Effector memory CD4-positive, alpha-beta T cell (primary cell): ENCODE measurements at places on chromosomes 3 and 15.
A peak's percentile ranks its signal among the peaks of the same experiment; 100 is the strongest.

GRCh38 chr15:90907838-90908507, 4.9 kb downstream of the MAN2A2 start:
- DNase-seq, result no peak

DNA sequence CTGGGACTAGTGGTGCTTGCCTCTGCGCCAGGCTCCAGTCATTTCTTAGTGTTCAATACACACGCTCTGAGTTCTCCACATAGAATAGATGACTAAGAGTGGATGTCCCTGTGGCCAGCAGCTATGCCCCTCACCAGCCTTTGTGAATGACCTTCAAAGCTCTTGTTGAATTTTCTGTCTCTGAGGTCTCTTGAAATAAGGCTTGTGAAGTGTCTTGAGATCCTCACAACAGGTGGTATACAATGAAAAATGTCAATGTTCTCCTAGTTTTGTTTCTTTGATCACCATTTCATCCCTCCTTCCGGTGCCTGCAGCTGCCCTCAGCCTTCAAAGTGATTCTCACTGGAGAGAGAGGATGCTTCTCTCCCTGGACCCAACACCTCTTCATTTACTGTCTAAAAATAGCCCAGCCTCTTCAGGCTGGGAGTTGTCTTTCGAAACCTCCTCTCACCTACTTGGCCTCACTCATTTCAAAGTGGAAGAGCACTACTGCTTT, 5.4 kb downstream of the MAPKBP1 start:
- DNase-seq, result no peak

DNA sequence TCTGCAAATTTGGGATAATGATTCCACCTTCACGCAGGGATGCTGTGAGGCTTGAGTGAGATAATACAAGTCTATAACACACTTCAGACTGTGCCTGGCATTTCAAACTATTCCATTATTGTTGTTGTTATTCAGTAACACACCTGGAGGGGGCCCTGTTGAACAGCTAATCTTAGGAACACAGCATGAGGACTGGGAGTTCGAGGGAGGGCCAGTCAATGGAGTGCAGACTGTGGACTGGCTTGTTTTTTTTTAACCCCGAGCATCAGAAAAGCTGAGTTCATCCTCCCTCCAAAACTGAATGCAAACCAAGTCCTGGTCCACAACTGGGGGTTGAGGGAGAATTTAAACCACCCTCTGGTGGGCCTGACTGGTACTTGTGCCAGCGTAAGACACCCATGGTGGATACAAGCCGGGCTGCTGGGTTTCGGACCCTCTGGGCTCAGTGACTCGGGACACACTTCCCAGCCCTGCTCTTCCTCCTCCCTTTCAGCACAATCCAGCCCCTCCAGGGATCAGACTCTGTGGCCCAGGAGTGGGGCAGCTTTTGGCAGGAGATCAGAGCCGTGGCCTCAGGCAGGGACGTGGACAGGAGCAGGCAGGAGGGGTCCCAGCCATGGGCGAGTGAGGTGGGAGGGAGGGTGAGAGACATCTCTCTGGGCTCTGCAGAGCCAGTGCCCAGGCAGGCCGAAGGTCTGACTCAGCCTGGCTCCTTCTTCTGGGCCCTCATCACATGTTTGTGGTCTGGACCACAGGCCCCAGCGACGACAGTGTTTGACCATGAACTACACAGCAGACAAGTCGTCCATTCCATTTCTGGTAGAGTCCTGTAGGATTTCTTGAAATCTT, 36.3 kb upstream of the MEX3B start:
- no peak for DNase-seq

- no peak for DNase-seq
Measured at GRCh38 chr15:90271459-90272166, 6.1 kb downstream of the NGRN start.

GRCh38 chr3:64332459-64333350, 107.4 kb upstream of the PRICKLE2 start:
- DNase-seq, result no peak

- no peak for DNase-seq
Measured at GRCh38 chr15:77556622-77557021, 76.1 kb downstream of the LINGO1 start.

GRCh38 chr3:132315851-132316250, 1.4 kb upstream of the ACP3 start:
- no peak for DNase-seq

GRCh38 chr3:166191411-166191810, 354.2 kb upstream of the BCHE start:
- no peak for DNase-seq

GRCh38 chr3:169665264-169666075, 2.0 kb upstream of the MECOM start:
- DNase-seq, result no peak

GRCh38 chr3:161372321-161373260, 1.3 kb upstream of the SPTSSB start:
- no peak for DNase-seq

GRCh38 chr3:9809615-9810432, at the start of gene TTLL3:
TSS of gene TTLL3 (plus strand) at chr3:9810262. CDS start at chr3:9810662, 400 bp downstream.
- DNase-seq, result peak; percentile 16

DNA sequence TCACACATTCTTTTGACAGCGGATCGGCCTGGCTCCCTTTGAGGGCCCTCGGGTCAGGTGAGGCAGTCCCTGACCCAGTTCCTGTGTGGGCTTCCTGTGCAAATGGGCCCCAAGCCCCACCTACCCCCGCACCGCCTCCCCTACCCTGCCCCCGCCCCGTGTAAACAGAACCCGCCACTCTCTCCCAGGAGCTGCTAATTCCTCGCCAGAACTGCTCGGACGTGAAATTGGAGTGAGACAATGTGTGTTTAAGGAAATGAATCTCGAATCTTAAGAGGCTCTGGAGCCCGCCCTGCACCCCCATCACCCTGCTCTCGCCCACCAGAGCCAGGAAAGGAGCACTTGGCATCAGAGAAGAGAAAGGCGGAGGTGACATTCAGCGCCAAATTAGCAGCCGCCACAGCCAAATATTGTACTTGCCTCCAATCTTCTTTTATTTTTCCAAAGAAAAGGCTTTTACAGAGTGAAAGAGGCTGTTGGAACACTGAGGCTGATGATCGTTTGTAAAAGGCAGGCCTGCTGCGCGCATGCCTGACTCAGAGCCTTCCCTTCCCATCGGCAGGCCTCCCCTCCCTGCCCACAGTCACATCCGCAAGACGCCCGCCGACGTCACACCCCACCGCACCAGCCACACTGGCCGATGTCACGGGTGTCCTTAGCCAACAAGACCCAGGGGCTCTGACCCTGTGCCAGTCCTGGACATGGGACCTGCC, 53.1 kb downstream of the CACNA2D2 start:
- peak; percentile 20 for DNase-seq

DNA sequence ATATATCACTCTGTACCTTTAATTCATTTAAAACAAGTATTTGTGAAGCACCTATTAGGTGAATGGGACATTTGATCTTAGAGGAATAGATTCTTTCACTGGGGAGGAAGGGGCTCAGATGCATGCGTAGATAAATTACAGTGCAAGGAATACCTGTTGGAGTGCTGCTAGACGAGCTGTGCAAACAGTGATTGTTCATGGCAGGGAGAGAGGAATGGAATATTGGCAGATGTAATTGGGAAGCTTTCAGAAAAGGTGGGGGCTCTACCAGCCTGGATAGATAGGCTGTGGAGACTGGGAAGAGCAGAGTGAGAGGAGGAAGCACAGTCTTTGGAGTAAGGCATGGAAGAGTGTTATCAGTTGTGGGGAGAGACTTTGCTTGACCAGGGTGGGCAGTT, 116.8 kb downstream of the AKAP13 start:
- DNase-seq, result no peak

DNA sequence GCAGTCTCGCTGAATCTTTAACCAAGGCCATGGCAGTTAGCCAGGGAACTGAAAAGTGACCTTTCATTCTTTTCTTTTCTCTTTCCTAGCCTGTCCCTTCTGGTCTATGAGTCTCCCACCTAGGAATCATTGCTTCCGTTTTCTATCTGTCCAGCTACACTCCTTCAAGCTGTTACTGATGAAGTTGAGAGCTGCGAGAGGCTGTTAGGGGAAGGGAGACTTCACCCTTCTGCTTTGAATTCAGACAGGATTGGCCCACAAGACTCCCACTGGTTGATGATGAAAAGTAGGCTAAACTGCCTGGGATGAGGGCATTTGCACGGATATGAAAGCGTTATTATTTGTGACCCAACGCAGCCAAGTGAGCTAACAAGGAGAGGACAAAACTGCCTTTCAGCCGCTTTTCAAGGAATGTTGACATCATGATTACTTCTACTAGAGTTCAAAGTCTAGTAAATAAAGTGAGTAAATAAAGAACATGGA, 30.2 kb downstream of the EIF4E3 start:
- no peak for DNase-seq

DNA sequence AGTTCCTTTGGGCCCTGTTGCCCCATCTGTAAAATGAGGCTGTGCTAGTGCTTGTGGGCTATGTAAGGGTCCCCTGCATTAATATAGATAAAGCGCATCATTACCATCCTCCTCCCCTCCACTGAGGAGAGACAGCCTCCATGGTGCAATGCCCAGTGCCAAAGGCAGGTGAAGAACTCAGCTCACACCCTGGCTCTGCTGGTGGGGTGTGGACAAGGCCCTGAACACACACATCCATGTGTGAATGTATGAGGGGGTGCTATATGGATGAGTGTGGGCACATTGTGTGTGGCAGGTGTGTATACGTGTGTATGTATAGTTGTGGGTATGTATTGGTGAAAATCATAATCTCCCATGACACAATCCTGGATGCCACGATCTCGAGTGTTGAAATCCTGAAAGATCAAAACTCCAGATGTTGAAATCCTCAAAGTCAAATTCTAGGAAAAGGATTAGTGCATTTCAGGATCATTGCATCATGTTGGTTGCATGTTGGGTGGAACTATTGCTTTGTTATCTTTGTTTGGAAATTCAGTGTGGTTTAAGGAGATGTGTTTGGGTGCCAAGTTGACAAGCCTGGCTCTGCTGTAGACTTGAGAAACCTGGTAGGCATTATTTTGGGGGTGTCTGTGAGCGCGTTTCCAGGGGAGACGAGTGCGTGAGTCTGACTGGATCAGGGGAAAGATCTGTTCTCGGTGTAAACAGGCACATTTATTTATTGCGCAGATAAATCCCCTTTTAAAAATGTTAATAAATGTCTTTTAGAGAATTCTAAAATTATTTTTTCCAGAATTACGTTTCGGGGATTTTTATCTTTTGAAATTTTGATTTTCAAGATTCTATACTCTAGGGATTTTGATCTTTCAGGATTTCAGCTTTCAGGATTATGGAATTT, 42.0 kb upstream of the SEC61A1 start:
- no peak for DNase-seq

DNA sequence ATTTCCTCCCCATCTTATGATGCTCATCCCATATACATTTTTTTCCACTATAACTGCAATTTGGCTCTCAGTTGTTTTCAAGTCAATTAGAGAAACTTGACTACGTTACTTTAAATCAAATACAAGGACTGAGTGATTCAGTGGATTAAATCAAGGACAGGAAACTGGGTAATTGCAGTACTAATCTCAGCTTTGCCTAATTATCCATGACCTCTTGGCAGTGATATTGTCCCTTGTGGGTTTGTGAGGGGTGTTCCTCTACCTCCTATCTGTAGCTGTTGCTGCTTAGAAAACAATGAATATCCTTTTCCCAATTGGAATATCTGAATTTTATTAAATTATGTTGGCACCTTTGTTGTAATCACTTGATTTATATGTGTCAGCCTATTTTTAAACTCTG, 79.4 kb downstream of the ZPLD1 start:
- DNase-seq, result no peak

DNA sequence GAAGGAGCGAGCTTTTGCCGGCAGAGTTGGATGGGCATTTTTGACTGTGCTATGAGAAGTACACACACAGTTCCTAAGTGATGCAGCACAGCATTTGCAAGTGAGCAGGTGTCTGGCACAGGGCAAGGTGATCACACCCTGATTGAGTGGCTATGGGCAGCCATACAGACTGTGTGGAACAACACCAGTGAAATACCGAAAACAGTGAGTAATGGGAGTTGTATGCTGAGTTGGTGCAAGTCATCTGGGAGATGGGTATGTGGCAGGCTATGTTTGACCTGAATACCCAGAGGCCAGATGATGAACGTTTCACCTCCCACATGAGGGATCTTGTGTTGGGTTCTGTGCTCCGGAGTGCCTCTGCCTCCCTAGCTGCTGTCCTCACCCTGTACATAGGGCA, 53.5 kb upstream of the TIPARP start:
- DNase-seq, result no peak

- DNase-seq, result peak; percentile 35
Measured at GRCh38 chr15:70535071-70535954, 228.0 kb downstream of the UACA start.

DNA sequence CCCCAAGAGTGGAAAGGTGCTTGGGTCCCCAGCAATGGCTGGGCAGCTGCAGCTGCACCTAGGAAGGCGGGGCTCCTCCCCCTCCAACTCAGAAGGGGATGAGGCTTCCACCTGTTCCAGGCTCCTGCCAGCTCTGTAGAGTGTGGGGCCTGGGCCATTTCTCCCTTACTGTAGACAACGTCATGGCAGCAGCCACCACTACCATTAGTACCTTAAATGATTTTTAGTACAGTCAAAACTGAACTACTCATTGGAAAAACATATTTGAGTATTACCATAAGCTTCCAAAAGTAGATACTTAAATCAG, 1274.2 kb upstream of the GBE1 start:
- no peak for DNase-seq

GRCh38 chr3:187186375-187186774, 10.9 kb upstream of the RTP1 start:
- DNase-seq, result no peak

GRCh38 chr15:95202569-95203349, 971.4 kb downstream of the MCTP2 start:
- DNase-seq, result no peak

DNA sequence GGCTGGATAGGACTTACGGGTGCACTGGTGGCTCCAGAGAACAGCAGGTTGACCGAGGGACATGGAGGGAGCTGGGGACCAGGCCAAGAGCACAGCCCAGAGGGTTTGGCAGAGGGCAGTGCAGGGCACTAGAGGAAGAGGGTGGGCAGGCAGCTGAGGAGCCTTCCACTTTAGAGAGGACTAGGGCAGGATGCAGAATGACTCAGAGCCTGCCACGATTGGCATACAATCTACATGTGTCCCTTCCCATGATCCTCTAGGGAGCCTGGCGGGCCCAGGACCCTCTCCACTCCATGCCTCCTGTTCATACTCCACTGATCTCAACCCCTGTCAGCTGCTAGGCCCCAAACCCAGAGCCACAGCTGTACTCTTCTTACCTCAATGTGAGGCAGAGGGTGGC, 14.4 kb upstream of the APEH start:
- no peak for DNase-seq

DNA sequence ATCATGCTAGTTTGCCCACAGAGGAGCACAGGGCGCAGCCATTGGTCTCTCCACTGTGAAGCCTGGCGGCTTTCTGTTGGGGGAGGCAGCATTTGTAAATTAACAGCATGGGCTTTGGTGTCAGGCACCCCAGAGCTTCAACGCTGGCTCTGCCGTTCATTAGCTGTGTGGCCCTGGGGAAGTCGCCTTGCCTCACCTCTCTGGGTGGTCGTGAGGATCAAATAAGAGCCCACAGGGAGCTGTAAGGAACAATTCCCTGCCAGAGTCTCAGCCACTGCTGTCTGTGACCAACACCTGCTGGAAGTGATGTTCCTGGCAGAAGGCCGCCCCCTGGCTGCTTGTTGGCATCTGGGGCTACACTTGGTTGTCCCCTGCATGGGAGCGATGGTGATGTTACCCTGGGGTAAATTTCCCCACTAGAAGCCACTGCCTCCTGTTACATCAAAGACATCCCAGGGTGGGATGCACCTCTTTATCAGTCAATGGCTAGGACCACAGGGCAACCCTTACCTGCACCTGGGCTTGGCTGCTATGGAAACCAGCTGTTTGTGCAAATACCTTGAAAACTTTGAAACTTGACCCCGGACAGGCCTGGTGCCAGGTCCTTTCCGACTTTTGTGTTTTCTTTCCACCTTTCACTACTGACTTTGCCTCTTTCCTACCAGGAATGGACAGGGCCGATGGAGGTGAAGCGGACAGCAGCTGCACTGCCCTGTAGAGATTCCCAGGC, 36.9 kb downstream of the DNASE1L3 start:
- DNase-seq, result no peak
